ENCODE measurements at places on chromosomes 5 and 9. TPM values are rescaled to one million over a fixed set of nuclear protein-coding genes. Genes with fewer than 3 reads are reported as not detected.

ROPN1L gene
- total RNA-seq, result 1.8 TPM

GRM6 gene
- total RNA-seq, result not detected

TMEM215 gene
- total RNA-seq, result not detected

C9orf153 gene
- total RNA-seq, result not detected
